ENCODE measurements at places on chromosomes 11 and 22.
A peak's percentile ranks its signal among the peaks of the same experiment; 100 is the strongest.

GRCh38 chr11:10540546-10540914, 457 bp downstream of the RNF141 start:
- DNase-seq = no peak

DNA sequence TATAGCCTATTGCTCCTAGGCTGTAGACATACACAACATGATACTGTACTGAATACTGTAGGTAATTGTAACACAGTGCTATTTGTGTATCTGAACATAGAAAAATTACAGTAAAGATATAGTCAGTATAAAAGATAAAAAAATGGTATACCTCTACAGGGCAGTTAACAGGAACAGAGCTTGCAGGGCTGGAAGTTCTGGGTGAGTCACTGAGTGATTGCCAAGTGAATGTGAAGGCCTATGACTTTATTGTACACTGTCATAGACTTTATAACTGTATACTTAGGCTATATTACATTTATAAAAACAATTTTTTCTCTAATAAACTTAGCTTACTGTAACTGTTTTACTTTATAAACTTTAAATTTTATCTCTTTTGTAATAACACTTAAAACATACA, 332.4 kb upstream of the ARHGAP42 start:
- no peak for DNase-seq

DNA sequence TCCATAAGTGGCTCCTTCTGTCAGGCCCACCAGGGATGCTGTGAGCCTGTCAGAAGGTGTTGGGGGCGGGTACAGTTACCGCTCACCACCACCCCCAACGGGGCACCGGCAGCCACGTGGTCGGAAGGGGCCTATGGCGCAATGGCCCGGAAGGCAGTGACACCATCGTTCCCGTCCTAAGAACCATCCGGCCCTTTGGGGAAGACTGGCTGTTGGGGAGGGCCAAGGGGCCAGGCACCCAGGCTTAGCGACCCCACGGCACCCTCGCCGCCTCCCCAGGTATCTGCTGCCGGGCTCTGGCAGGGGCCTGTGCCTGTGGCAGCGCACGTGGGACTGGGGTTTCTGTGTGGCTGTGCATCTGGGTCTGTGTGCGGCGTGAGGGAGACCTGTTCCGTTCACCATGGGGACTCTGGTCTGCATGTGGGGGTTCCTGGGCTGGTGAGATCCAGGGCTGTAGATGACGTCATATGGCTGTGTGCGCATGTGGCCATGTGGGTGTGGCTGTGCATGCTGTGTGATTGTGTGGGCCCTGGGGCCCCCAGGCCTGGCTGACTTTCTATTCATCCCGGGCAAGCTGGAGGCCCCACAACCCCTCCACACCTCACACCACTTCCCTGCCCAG, 717 bp downstream of the OSM start:
- DNase-seq = peak; percentile 55

DNA sequence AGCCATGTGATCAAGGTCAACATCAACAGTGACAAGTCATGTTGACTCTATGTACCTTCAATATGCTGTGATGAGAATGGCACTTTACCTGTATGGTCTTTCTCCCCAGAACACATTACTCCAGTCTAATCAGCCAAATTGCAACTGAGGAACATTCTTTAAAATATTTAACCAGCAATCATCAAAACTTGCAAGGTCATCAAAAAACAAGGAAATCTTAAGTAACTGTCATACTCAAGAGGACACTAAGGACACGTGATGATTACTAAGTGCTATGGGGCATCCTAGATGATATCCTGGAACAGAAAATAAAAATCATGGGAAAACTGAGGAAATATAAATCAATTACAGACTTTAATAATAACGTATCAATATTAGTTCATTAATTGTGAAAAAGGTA, 118.9 kb downstream of the EFCAB6 start:
- no peak for DNase-seq

- no peak for DNase-seq
These were observed 111.3 kb downstream of the WNT7B start for GRCh38 chr22:45865561-45866125.

GRCh38 chr22:47318041-47318737, 555.7 kb downstream of the TBC1D22A start:
- no peak for DNase-seq

DNA sequence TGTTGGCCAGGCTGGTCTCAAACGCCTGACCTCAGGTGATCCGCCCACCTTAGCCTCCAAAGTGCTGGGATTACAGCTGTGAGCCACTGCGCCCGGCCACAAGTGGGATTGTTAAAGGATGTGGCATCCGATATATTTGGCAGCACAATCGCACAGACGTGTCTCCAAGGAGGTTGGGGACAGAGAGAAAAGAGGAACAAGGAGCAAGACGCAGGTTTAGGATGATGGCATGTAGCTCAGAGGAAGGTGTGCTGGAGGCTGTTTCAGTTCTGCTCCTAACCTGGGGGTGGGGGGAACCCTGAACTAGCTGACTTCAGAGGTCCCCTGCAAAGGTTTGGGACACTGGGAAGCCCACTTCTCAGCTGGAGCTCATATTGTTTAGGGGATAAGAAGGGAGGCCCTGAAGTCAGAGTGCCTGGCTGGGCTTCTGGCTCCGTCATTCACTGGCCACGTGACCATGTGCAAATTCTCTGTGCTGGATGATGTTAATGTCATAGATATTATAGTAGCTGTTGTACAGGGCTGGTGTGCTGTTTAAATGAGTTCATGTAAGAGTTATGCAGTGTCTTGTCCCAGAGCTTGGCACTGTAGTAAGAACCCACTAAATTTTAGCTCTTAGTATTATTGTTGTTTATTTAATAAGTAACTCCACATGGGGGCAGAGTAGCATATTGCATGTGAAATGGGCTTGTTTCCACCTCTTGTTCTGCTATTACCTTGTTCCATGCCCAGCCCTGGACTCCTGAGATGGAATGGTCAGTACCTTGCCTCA, 129.7 kb downstream of the ST3GAL4 start:
- DNase-seq = no peak

GRCh38 chr11:64492561-64492960, 98.5 kb upstream of the SLC22A12 start:
- DNase-seq = no peak

DNA sequence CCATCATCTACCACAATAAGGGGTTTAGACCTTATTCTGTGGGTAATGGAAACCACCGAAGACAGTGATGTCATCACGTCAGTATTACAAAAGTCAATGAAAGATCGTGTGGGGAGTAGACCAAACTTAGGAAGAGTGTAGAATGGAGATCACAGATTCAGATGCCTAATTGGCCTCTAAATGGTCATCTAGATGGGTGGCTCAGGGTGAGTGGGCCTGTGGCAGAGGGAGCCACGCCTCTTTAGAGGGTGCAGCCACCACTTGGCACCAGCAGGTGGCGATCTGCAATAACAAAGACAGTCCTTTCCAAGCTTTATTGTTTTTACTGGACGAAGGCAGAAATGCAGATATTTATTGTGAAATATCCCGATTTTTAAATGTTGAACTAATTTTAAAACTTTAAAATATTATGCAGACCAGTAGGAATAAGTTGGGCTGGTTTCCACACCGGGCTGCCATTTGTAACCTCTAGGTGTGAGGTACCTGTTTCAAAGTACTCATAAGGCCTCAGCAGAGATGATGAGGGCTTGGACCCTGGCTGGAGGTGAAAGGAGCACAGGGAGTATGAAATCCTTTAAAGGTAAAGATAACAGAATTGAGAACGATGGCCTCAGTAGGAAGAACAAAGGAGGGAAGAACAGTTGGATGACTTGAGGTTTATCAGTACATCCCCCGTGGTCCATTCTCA, 222.0 kb downstream of the DBX1 start:
- no peak for DNase-seq

- no peak for DNase-seq
These were observed 4.2 kb downstream of the TTLL8 start for GRCh38 chr22:50053861-50054260.

GRCh38 chr11:125163431-125164063, 1.0 kb upstream of the PKNOX2 start:
- no peak for DNase-seq

DNA sequence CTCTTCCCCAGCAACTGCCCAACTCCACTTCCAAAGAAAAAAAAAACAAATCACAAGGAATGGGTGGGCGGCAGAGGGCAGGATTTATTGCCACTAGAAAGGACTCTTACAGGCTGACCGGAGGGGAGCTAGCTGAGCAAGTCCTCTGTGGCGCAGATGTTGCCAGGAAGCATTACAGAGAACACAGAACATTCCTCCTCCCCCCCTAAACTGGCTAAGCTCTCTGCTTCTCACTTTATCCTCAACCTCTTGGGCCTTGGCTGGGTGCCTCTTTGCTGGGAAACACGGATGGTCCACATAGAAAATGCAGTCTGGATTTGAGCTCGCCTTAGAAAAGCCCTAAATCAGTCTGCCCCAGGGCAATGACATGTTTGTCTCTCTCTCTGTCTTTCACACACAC, 12.6 kb upstream of the FJX1 start:
- no peak for DNase-seq

DNA sequence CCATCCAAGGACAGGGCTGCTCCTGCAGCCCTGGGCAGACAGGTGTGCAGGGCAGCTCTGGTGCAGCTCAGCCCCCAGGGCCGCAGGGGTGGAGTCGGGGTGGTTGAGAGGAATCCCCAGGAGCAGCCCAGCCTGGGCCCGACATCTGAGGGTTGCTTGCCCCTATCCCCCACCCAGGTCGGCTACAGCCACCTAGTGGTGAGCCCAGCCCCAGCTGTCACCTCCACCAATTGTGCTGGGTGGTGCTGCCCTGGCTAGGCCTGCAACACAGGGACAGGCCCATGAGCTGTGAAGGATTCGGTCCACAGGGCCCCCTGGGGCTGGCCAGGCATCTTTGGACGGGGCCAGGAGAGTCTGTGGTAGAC, 29.6 kb downstream of the RTN4R start:
- peak; percentile 11 for DNase-seq

DNA sequence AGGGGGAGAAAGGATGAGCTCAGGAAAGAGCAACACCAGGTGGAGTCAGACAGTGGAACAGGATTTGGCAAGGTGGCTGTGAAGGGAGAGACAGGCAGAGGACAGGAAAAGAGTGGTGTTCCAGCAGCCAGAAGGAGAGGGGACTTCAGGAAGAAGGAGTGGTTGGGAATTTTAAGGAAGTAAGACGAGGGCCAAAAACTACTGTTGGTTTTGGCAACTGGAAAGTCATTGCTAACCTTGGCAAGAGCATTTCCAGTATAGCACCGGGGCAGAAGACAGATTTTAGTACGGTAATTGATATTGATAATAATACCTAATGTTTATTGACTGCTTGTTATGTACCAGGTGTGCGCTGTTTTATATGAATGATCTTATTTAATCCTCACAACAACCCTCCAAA, 15.4 kb upstream of the DDX6 start:
- no peak for DNase-seq

DNA sequence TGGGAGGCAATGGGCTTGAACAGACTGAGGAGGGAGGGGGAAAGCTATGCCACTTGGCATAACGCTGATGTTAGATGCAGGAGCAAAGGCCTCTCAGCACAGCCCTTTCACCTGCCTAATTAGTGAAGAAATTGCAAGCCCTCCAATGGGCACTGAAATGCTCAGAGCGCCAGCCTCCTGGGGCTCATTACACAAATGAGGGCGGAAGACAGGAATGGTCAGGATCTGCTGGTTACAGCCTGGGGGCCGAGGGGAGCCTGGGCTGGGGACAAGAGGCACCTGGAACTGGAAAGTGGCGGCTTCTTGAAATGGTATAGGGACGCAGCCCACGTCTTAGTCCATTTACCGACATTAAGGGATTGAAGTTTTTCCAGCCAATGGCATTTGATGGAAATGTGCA, 50.2 kb upstream of the PLET1 start:
- DNase-seq = no peak

DNA sequence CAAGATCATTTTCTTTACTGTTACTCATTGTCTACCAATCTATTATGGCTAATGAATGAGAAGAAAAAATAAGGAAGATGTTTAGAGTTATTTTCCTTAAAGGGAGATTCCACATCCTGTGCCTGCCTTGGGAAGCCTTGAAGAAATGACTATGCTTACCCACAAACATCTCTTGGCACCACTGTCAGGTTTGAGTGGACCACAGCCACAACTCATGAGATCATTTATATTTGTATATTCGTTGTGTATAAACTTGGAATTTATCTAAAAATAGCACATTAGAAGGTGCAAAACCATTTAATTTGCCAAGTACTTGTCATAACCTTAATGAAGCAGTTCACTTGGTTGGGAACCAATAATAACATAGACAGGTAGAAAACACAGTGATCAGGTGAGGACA, 740.8 kb downstream of the DLG2 start:
- DNase-seq = no peak

DNA sequence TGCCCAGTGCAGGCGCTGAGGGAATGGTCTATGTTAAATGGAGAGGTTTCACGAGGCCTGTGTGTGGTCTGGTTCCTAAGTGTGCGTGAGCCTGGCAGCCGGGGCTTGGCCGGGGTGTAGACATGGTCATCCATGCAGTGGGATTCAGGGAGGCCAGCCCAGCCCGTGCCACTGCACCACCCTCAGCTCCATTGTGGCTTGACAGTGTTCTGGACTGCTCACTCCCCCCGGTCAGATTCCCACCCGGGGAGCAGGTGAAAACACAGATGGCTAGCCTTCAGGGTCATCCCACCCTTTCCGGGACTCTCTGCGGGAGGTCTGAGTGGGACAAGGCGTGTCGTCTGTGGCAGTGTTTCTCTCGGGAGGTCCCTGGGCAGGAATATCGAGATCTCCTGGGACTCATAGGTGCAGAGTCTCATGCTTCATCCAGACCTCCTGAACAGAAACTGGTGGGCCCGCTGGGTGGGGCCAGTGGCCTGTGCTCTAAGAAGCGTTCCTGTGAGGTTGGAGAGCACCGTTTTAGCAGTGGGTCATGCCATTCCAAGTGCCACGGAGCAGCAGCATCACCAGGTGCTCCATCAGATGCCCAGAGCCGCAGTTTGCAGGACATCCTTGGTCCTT, 52.3 kb downstream of the ST14 start:
- no peak for DNase-seq

DNA sequence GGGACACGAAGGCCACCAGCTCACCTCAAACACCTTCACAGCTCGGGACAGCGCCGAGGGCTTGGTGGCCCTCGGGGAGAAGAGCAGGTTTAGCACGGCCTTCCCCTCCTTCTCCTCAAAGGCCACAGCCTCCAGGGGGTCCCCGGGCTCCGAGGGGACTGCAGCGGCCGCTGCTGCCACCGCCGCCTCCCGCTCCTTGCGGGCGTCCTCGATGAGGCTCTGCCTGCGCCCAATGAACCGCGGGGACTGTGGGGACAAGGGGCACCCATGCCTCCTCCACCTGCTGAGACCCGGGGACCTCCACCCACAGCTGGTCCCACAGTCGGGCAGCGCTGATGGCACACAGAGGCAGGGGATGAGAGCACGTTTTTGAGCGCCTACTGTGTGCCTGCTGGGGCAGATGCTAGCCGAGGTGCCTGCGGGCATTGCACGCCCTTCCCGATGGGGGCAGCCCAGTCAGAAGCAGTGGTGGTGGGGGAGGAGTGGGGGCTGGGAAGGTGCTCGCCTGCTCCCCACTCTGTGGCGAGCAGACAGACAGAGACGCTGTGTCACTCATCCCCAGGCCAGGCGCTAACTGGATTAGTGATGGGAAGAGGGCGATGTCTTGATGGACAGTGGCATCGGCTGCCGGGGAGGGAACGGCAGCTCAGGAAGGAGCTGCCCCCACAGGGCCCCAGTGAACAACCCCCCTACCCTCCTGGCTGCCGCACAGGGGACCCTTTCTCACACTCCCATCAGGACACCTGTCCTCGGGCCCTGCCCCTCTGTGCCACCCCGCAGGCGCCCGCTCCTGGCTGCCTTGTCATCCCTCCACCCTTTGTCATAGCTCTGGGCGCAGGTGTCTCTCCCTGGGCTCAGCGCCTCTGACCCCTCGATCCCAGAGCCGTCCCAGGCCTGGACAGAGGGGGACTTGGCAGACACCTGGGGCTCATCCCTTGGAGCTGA, 1.7 kb downstream of the TH start:
- no peak for DNase-seq

Data from activated T-helper 1 cell treated with anti-CD3 and anti-CD28 coated beads, Interleukin-2, amount 50 U/mL, for 16 hours (primary cell).